ENCODE measurements at places on chromosomes 2 and 18.

DNA sequence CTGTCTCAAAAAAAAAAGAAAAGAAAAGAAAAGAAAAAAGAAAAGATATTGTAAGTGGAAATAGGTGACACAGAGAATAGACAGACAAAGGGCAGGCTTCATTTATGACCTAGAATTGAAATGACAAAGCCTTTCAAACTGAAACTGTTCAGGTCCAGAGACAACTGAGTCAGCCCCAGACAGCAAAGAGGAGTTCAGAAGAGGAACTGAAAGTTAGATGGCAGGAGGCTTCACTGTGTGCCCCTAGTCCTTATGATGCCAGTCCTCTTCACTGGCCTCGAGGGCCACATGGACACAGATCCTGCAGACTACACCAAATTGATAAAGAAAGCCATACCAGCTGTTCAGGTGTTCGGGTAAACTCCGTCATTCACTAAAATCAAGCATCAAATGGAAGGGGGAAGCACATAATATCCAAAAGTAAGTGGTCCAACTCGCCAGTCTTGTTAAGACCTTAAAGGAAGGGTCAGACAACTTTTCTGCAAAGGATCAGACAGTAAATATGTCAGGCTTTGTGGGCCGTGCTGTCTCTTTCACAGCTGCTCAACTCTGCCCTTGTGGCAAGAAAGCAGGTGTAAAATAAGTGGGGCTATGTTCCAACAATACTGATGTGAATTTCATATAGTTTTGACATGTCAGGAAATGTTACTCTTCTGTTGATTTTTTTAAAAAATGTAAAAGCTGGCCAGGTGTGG, 231.9 kb upstream of the MGAT5 start:
- no peak for DNase-seq

DNA sequence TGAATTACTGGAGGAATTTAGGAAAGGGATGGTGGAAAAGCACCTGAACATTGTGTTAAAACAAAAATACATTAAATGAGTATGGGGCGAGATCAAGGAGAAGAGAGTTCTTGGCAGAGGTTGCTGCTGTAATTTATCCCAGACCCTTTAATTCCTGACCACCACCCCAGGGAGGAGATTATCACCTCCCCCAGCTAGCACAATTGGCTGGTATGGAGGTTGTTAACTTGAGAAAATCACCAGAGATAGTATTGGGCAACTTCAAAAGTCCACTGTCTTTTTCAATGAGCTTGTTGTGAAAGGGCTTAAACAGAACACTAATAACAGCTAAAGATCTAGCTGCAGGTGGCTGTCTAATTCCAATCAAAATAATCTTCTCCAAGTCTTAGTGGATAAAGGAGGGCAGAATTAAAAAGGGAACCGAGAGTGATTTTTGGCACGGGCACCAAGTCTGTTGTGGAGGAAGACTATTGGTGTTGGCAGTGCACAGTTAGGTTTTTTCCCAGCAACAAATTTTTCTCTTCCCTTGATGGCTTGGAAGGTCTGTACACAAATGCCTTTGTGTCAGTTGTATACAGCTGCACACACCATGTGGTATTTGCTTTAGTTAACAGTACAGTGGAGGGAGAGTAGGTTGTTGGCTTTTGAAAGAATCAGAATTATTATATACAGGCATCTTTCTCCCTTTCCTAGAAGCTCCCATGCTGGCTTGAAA, 289.5 kb downstream of the SLC4A3 start:
- no peak for DNase-seq

DNA sequence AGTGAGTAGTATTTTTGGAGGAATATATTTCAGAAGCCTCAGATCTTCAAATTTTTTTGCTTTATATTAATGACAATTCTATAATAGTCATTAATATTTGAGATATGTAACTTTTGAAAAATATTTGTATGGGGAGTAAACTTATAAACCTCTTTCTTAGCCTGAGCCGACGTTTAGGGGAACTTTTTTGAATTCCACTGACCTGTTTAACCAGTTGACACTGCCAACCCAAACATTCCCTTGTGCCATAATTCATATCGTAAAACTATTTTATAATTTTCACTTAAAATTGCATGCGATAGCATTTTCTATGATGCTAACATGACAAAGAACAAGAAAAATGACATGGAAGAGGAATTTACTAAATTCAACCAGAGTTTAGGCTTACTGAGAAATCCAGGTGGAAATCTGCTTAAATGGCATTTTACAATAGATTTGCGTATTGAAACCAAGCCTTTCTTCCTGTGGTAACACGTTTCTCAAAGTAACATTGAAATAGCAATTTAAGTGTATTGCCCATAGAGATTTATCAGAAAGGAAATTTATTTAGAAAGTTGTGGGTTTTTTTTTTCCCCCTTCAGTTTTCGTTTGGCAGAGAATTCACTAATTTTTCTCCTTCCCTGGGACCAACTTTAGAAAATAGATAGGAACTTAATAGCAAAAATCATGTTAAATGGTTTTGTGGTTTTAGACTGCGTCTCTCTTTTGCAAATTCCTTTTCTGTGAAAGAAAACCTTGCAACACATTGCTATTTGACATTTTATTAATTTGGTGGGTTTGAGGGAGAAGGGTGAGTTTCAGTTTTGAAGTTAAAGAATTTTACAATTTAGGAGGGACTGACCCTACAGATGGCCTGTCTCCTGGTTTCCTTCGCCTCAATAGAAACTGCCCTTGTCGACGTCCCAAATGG, 77.4 kb downstream of the TANC1 start:
- no peak for DNase-seq

GRCh38 chr18:49152885-49153284, 202.1 kb upstream of the SMAD7 start:
- no peak for DNase-seq

DNA sequence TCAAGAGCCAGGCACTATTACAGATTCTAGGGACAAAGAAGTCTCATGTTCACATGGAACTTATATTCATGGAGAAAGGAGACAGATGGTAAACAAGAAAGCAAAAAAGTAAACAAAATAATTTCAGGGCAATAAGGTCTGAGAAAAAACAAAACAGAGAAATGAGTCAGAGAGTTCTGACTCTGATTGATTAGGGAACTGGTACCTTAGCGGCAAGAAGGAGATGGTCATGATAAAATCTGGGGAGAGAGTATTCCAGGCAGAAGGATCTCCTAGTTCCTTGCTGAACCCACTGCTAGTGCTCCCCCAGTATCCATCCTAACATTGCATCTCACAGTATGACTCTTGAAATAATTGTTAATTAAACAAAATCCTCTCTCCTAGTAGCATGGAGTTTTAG, 161.8 kb upstream of the KLF7 start:
- DNase-seq = no peak

GRCh38 chr2:138030459-138030858, 66.2 kb downstream of the HNMT start:
- no peak for DNase-seq

DNA sequence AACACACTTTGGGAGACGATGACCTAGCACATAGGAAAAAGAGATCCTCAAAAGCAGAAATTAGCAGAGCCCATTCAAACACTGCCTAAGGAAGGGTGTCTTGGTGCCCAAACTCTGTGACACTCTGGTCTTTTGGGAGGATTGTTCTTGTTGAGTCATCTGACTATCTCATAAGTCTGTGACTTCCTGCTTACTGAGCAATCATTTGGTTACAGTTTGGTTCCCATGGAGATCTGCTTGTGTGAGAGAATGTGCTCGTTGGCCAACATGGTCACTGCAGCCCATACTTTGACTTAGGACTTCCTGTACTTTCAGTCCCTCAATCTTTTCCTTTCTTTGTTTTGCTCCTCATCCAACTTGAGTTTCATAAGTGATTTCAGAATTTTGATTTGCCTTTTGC, 602.9 kb downstream of the NYAP2 start:
- DNase-seq = no peak

DNA sequence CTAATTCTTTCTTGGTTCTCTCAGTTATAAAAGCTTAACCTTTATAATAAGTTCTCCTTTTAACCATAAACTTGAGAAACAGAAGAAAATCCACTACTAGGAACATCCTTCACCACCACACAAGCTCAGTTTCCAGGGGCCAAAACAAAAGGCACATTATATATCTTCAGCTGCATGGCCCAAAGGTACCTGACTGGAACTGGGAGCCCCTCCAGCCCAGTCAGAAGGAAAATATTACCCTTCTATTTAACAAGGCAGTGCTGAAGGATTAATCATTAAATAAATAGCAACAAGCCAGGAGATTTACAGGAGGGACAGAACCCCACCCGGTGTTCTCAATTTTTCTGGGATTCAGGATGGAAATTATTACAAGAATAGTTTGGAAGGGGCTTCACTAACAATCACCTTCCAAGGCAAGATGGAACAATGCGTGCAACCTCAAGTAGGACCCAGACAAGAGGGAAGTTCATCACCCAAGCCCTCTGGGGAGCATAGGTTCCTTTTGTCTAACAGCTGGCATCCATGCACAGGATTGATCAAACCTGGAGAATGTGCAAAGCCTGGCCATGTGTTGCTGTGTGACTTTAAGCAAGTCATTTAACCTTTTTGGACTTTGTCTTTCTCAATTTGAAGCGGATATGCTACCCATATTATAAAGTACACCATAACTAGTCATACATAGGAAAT, 159.6 kb upstream of the SETBP1 start:
- DNase-seq = no peak

DNA sequence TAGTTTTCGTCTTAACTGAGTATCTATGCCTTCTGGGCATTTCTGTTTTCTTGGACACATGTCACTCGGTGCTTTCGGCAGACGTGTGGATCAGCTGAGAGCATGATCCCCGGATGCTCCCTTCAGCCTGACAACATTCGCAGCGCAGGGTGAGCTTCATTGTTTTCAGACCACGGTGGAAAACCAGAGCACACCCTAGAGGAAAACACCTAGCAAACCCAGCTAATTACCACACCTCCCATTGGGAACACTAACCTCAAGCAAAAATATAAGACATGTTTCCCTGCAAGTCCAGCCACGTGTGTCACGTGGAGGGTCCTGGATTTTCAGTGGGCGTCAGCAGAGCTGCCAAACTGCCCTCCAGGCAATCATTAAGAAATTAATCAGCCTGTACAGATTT, 31.0 kb downstream of the ANKRD29 start:
- no peak for DNase-seq

- no peak for DNase-seq
Observed at GRCh38 chr2:118641711-118642110, 205.7 kb downstream of the EN1 start.

DNA sequence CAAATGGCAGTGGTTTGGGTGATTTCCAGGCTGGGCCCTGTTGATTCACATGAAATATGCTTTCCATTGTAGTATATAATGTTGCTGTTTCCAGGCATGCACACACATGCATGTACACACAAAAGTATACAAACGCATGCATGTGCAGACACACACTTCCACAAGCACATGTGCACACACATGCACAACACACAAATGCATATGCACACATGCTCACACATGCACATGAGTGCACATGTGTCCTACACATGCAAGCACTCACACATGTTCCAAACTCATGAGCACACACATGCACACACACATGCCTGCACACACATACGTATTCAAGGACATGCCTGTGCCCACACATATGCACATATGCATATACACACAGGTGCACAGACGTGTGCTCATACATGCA, 30.6 kb downstream of the SNTG2 start:
- DNase-seq = no peak

DNA sequence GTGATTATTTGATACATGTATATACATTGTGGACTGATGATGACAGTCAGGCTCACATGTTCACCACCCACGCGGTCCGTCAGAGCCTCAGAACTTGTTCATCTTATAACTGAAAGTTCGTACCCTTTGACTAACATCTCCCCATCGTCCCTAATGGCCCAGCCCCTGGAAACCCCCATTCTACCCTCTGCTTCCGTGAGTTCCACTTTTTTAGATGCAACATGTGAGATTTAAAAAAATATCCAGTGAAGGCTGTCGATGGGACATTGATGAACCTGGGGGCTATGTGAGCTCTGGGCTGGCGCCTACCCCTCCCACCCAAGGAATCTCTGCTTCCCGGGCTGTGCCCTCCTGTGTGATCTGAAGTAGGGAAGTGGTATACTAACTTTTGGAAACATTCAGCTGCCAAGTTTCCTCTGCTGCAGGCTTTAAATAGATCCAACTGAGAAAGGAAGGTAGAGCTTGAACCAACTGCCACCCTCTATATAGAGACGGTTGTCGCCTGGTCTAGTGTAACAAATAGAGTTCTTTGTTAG, 163.8 kb downstream of the FAM210A start:
- DNase-seq = no peak

DNA sequence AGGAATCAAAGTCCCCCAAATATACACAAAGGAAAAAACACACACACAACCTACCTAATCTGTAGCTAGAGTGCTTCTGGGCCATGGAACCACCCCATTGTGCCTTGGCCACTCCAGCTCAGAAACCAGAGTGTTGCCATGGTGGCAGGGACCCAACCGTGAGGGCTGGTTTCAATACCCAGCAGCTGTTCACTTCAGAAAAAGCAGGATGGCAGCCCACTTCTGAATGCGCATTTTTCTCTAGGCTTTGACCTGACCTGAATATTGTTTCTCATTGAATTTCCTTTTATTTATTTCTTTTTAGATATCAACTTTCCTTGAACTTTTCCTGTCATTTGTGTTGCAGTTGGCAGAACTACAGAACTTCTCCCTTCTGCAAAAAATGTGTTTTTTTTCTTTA, 43.0 kb upstream of the EHBP1 start:
- DNase-seq = no peak

- DNase-seq = no peak
Observed at GRCh38 chr2:138421971-138422335, 79.6 kb upstream of the SPOPL start.

DNA sequence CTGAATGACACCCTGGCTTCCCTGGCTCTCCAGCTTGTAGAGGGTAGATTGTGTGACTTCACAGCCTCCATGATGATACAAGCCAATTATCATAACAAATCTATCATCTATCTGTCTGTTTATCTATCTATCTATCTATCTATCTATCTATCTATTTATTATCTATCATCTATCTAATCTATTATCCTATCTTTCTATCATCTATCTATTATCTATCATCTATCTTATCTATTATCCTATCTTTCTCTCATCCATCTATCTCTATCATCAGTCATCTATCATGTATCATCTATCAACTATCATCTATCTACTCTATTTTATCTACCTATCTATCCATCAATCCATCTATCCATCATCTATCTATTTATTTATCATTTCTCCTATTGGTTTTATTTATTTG, 361.8 kb downstream of the RNF144A start:
- DNase-seq = no peak

- no peak for DNase-seq
Observed at GRCh38 chr2:57177176-57177575, 869.4 kb upstream of the VRK2 start.

GRCh38 chr2:171459498-171459897, 25.5 kb downstream of the DCAF17 start:
- no peak for DNase-seq

DNA sequence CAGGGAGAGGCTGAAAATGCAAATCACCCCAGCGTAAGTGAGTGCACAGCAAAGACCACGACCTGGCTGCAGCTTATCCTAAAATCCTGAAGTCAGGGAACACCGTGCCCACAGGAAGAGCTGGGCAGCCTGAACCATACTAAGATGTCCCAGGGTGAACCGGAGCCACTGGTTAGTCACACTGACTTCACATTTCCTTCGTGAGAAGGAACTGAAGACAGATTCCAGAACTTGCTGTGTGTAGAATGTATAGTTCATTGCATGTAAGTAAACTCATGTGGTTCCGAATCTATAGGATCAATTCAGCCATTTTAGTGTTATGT, 84.6 kb upstream of the NDUFV2 start:
- no peak for DNase-seq

GRCh38 chr2:18592372-18592771, 3.0 kb upstream of the NT5C1B start:
- DNase-seq = no peak

Measured in NCI-H1105 (cell line).